ENCODE measurements at places on chromosomes 13 and 19.
A peak's percentile ranks its signal among the peaks of the same experiment; 100 is the strongest.

GRCh38 chr13:77422724-77423123, 95.8 kb upstream of the MYCBP2 start:
- no peak for DNase-seq

- DNase-seq = no peak
Observed at GRCh38 chr19:58450856-58451357, 515 bp upstream of the ZNF324B start.

- DNase-seq = no peak
Observed at GRCh38 chr13:22489771-22490170, 691.0 kb upstream of the SGCG start.

DNA sequence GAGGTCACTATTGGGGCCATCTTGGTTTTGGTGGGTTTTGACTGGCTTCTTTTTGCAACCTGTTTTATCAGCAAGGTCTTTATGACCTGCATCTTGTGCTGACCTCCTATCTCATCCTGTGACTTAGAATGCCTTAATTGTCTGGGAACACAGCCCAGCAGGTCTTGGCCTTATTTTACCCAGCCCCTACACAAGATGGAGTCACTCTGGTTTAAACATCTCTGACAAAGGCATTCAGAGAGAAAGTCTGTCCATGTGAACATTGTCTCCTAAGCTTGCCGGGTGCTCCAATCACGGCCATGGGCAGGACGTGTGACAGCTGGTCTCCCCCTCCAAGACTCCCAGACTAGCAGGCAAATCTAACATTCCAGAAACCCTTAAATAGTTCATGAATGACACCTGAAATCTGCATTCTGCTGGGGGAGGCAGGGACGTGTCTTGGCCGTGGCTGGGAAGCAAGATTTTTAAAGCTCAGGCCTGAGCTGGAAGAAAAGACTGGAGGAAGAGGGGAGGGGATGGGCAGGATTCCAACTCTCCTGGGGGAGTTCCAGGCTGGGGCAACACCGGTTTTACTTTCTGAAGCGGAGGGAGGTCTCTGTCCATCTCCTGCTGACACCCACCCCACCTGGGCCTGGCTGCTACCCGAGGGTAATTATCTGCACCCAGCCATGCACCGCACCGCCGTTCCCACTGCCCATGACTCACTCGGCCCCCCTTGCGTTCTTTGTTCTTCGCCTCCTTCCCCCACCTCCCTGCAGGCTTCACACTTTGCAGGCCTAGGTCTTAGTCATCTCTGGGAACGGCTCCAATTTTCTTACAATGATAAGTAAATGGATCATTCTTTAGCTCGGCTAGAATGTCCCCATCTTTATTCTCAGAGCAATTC, 11.6 kb upstream of the OR1M1 start:
- DNase-seq = no peak

DNA sequence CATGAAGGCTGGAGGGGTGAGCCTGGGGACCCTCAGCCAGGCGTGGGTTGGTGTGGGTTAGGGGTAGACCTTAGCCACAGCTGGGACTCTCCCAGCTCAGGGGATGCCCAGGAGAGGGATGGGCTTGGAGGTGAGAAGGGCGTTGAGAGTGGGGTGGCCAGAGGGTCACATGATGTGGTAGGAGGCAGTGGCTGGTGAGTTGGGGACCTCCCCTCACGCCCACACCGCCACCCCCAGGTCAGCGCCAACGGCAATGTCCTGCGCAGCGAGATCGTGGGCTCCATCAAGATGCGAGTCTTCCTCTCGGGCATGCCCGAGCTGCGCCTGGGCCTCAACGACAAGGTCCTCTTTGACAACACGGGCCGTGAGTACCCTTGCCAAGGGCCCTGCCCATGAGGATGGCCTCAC, 28.5 kb downstream of the AP1M1 start:
- DNase-seq = no peak

DNA sequence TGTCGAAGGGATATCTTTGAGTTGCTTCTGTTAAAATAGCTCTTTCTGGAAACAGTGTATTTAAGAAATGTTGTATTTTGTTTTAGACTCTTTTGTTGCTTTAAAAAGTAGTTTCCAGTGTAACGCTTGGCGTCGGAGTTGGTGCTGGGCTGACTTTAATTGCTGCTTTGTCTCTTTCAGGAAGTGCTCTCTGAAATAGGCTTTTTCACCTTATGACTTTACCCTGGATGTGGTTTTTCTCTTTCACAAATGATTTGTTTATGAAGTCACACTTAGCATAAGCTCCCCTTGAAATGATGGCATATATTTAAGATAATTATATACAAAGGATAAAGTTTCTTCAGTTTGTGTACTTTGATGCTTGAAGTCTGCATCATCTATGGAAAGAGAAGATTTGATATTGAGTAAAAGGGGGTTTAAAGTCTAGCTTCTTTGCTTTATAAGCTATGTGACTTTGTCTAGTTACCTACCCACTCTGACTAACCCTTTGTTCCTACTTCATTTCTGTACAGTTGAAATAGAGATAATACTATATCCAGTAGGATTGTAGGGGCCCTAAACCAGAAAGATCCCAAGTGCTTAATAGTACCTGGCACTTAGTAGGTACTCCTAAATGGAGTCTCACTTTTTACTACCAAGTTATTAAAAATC, at the start of gene GPR18:
Gene GPR18 (minus strand): TSS at position 170 of the 651 bp plus-strand sequence. CDS start 2,507 bp downstream, outside the sequence.
- peak; percentile 59 for DNase-seq

- DNase-seq = peak; percentile 44
Observed at GRCh38 chr19:43504426-43505185, at the start of gene PHLDB3. TSS of gene PHLDB3 (minus strand) at chr19:43504746. CDS start at chr19:43504118, 628 bp downstream.

GRCh38 chr19:8240274-8241229, 31.4 kb downstream of the CERS4 start:
- peak; percentile 52 for DNase-seq

GRCh38 chr13:32253911-32254399, 61.2 kb downstream of the ZAR1L start:
- no peak for DNase-seq

- DNase-seq = no peak
Observed at GRCh38 chr19:13090511-13091231, 12.0 kb downstream of the LYL1 start.

GRCh38 chr19:39970675-39971379, at the start of gene PSMC4:
TSS of gene PSMC4 (plus strand) at chr19:39971165. CDS start at chr19:39971203, 38 bp downstream.
- DNase-seq = peak; percentile 99

GRCh38 chr19:16873594-16873993, 15.2 kb upstream of the F2RL3 start:
- no peak for DNase-seq

- no peak for DNase-seq
Observed at GRCh38 chr13:112445411-112446271, 69.5 kb downstream of the SPACA7 start.

- DNase-seq = no peak
Observed at GRCh38 chr19:48819366-48819816, 8.6 kb upstream of the BCAT2 start.

DNA sequence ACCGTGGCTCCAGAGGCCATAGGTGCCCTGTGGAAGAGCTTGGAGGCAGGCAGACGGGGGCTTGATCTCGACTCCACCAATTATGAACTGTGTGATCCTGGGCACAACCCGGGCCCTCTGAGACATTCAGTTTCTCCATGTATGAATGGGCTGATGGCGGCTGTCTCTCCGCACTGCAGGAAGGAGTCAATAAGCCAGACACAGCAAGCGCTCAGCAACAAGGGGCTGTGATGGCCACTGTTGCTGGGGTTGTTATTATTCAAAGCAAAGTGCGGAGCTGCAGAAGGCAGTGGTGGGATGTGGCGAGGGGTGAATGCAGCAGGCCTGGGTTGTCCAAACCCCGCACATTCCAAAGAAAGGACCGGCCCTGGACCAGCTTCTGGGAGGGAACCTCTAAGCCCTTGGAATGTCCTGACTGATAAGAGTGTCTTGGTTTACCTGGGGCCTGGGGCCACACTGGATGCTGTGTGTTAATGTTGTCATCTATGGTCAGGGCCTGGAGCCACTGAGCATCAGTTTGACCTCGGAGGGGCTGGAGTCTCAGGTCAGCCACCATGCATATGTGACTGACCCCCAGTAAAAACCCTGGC, 8.3 kb downstream of the TMEM143 start:
- no peak for DNase-seq

DNA sequence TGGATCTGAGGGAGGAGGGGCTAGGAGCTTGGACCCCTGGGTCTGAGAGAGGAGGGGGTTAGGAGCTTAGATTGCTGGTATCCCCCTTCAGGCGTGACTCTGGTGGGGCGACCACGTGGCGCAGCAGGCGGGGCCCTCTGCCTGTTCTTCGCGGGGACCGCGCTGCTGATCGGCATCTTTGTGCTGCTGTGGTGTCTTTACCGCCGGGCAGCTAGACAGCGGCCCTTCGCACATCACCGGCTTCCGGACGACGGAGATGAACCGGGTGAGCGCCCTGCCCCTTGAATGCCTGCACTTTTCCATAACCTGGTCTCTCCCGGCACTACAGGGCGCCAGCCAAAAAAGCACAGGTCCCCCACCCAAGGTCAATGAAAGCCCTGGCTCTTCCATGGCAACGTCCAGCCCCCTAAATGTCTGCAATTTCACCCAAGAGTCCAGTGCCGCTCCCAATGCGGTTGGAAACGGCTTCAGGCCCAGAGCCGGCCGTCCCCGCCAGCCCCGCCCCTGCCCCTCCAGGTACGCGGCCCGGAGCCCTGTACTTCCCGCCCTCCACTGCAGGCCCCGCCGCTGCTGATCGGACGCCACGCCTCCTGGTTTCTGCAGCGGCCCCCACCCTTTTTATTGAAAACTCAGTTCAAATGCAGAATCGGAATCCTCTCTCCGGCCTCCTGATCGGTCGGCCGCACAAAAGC, 2.8 kb downstream of the GFY start:
- no peak for DNase-seq

- DNase-seq = no peak
Observed at GRCh38 chr19:44587963-44588770, 25.2 kb upstream of the IGSF23 start.

DNA sequence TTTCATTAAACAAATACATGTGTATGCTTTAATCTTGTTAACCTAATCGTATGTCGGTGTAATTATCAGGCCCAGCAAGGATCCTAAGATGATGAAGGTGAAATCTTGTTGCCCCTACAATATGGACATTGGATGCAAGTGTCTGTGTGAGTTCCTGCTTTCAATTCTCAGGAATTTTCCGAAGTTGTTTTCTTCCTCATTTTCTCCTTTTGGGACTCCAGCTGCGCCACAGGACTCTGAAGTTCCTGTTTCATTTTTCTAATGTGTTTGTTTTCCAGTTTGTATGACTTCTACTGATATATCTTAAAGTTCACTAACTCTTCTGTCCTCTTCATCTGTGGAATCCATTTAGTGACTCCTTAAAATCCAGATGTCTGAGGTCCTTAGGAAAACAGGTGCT, 11.9 kb upstream of the OR7D2 start:
- DNase-seq = no peak

DNA sequence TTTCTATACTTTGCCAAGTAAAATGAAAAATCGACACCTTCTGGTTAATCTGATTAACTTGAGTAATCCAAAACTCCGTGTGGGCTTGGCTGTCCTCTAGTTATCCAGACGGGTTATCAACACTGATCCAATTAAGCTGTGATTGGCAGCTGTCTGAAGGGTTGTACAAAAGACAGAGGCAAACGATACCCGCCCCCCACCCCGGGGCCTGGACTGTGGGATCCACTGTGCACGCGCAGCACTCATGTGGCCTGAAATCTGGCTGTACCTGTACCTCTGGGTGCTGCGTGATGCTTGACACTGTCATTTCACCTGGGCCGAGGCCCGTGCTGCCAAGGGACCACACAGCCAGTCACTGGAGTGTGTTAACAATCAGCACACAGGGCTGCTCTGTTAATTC, 53.5 kb downstream of the COL4A2 start:
- DNase-seq = no peak

DNA sequence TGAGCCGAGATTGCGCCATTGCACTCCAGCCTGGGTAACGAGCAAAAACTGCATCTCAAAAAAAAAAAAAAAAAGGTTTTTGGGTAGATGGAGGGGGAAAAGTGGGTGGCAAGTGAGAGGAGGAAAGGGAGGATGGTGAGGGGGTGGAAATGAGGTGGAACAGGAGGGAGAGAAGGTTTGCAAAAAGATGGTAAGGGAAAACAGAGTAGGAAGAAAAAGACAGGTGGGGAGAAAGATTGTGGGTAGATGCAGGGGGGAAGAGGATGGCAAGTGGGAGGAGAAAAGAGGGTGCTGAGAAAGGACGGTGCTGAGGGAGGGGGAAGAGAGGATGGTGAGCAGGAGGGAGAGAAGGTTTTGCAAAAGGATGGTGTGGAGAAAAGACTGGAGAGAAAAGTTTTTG, 57.8 kb upstream of the C1QTNF9B start:
- DNase-seq = no peak

- no peak for DNase-seq
Observed at GRCh38 chr19:18685597-18686190, 2.2 kb downstream of the CRTC1 start.

DNA sequence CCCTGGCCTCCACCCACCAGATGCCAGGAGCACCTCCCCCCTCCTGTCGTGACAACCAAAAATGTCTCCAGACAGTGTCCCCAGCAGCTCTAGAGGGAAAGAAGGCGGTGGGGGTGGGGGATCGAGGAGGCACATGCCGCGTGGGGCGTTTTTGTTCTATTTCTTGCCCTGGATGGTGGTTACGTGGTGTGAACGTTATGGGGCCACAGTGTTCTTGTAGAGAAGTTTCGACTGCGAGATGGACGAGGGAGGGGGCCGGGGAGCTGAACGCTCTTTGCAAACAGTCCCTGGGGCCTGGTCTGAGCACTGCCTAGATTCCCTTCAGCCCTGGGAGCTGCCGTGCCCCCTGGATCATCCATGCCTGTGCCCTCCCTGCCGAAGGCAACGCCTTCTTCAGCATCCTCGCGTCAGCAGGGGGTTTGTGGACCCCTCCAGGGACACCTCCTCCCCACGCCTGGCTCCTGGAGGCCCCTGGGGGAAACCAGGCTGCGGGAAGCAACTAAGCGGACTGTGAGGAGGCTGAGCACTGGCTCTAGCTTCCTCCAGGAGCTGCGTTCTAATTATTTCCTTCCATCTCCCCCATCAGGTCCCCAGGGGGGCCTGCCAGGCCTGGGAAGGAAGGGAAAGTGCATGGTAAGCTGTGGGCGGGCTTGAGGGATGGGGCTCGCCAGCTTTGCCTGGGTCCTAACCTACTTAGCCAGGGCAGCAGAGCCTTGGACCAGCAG, 131.5 kb downstream of the IER2 start:
- no peak for DNase-seq

DNA sequence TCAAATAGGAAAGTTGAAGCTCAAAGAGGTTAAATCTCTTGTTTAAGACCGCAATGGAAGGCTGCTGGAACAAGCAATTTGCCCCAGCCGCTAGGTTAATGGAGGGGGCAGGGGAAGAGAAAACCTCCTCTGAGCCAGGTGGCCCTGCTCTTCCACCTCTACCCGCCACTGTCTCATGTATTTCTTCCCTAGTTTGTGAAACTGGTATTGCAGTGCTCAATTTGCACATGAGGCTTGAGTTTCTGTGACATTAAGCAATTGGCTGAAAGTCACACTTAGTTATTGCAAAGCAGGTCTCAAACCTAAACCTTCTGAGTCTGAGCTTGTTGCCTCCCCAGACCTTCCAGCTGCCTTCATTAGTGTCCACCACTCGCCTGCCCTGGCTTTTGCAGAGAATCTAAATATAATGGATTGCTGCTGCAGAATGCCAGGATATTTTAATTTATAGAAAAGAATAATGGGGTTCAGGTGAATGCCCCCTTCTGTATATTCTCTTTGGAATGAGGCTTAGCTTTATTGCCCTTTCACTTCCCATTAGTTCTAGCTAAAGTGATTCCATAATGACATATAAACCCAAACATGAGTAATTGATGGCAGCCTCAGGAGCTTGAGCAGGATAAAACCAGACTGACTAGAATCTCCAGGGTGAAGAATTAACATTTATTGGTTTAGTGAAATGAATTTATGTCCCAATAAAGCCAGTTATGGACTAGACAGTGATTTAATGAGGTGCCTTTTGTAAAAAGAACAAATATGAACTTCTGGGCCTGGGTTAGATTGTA, 27.0 kb upstream of the OLFM4 start:
- no peak for DNase-seq

Data from CD4-positive, alpha-beta T cell treated with Interleukin-15 for 4 hours (primary cell).